ENCODE measurements at places on chromosomes 1 and 21. TPM values are rescaled to one million over a fixed set of nuclear protein-coding genes. Genes with fewer than 3 reads are reported as not detected.

Gene TSPEAR
- total RNA-seq: 0.08 TPM

Gene ADAMTS5
- total RNA-seq: 4.6 TPM

Gene C8B
- total RNA-seq: not detected

Gene ACBD6
- total RNA-seq: 54.0 TPM

Gene CLDN17
- not detected for total RNA-seq

Gene LEMD1
- 0.36 TPM for total RNA-seq

Gene MAN1A2
- 31.3 TPM for total RNA-seq

Gene ASAP3
- 46.9 TPM for total RNA-seq
